Activated gamma-delta T cell treated with anti-CD3 and anti-CD28 coated beads, Interleukin-2, amount 50 U/mL, for 16 hours (primary cell): ENCODE measurements at places on chromosomes 2 and 18.

DNA sequence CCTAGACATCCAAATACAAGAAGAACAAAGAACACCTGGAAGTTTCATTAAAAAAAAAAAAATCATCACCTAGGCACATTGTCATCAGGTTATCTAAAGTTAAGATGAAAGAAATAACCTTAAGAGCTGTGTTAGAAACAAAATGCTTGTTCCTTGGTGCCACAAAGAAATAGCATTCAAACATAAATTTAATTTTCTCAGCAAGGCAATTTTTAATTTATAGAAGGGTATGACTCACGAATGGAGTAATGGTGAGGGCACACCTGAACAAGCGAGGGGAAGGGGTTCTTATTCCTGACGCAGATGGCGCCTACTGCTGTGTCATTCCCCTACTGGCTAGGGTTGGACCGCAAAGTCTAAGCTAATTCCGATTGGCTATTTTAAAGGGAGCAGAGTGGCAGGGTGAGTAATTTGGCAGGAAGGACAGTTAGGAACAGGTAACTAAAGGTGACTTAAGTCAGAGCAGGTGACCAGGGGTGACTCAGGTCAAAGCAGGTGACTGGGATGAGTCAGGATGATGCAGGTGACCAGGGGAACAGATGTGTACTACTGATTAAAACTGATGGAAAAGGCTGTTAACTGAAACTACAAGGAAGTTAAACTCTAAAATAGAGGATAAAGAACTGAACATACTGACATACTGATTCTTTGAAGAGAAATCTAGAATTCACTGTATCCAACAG, 30.0 kb upstream of the TWSG1 start:
- DNase-seq: no peak

DNA sequence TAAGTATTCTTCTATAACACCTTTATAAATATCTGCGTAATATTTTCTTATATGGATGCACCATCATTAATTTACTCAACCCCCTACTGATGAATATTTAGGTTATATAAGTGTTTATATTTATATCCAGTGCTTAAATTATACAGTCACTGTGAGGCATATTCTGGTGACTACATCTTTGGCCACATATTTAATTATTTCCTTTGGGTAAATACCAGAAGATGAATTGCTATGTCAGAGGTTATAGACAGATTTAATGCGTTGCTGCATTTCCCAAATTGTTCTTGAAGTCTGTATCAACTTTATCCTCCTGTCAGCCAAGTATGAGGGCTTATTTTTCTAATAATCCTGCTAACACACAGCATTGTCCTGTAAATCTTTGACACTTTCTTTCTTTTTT, 18.7 kb downstream of the DYSF start:
- no peak for DNase-seq

DNA sequence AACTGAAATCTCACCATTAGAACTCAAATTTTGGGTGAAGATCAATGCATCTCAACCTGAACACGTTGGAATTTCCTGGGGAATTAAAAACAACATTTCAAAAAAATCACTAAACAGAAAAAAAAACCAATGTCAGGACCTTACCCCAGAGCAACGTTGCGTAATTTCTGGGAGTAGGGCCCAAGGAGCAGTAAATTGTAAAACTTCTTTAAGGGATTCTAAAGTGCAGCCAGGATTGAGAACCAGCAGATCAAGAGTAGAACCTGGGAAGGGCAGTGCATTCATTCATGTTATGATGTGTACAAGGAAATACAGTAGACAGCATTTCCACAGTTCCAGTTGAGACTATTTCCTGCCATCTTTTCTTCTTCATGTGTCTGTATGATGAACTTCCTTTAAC, 56.9 kb downstream of the RHBDD1 start:
- DNase-seq: no peak

DNA sequence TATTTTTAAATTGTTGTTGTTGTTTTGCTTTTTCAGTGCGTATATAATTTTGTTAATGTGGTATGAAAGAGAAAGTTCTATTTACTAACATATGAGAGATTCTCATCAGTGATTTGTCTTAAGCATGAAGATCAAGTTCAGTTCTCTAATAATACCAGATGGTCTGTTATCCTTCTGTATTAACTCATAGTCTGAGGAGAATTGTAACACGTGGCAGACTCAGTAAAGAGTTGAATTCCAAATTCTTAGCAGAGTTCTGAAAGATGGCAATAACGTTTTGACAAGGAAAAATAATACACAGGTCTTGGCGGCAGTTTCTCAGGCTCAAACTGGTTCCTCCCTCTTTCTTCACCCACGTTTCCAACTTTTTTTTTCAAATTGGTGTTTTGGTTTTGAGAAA, 17.2 kb upstream of the COL3A1 start:
- no peak for DNase-seq

DNA sequence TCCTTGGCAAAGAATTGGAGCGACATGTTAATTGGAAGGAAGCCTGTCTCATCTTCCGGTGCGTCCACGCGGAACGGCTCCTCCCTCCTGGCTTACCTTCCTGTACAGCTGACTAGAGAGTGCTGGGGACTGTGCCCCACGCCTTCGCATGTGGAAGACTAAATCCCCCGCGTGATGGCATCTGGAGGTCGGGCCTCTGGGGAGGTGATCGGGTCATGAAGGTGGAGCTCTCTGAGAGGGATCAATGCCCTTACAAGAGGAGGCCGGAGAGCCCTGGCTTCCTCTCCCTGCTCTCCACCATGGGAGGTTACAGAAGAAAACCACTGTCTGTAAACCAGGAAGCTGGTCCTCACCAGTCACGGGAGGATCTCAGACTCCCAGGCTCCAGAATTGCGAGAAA, 104.1 kb upstream of the OTOS start:
- no peak for DNase-seq
